ENCODE measurements at places on chromosomes 13 and 19. TPM values are rescaled to one million over a fixed set of nuclear protein-coding genes. Genes with fewer than 3 reads are reported as not detected.

BCAM gene
- 116 TPM for total RNA-seq

ZNF506 gene
- total RNA-seq, result 5.8 TPM

DNA sequence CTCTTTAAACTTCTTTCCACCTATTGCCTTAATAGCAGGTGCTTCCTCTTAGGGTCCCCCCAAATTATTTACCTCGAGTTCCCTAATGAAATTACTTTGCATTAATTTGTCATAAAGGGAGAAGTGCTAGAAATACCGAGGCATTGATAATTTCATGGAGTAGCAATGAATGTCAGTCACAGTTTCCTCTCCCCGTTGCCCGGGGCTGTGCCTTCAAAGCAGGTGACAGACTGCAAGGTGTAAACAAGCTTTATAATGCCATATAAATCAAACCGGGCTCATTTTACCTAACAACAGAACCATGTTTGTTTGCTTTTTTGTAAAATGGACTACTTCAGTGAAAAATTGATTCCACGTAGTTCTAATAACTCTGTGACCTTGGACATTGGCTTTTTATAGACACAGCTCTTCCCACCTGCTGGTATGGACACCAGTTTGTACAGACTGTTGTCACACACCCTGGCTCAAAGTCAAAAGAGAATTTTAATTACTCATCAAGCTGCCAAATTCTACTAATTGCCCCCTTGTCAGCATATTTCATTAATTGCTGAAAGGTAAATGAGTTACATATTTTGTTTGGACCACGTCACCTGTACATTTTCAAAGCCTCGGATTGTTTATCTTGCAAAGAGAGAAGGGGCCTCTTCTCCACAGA, 171.1 kb downstream of the STK24 start:
- DNase-seq, result no peak

DNA sequence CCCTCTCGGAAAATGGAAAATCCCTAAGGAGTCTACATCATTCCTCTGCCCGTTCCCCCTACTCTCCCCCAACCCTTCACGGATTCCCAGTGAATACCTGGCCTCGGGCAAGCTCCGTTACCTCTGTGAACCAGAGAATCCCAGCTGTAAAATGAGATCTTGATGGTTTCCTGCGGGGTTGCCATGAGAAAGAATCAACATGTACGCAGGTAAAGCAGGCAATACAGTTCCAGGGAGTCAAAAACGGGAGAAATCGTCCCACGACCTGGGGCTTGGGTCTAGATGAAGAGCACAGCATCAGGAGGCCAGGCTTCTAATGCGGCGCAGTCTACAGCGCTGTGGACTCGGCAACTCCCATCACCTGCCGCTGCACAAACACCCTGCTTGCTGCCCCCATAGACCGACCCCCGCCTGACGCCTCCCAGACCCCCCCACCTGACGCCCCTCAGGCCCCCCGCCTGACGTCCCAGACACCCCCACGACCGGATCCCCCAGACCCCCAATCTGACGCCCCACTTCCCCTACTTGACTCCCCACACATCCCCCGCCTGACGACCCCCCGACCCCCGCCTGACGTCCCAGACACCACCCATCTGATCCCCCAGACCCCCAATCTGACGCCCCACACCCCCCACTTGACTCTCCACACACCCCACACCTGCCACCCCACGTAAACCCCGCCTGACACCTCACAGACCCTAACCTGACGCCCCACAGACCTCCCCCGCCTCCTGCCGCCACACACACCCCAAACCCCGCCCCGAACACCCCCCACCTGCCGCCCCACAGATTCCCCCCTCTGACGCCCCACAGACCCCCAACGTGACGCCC, 680 bp downstream of the LIG4 start:
- peak; percentile 42 for DNase-seq

NTF4 gene
- not detected for total RNA-seq

GRCh38 chr13:72403396-72404010, 323.9 kb downstream of the MZT1 start:
- DNase-seq, result no peak

DNA sequence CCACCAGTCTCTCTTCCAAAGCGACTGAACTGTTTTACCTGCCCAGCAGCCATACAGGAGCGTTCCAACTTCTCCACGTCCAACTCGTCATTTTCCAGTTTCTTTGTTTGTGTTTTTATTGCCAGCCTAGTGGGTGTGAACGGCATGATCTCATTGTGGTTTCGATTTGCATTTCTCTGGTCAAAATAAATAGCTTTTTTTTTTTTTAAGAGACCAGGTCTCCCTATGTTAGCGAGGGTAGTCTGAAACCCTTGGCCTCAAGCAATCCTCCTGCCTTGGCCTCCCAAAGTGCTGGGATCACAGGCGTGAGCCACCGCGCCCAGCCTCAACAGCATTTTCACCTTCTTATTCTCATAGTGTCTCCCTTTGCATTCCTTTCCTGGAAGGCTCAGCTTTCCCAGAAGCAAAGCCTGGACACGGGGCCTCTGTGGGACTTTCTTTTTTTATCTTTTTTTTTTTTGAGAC, 4.2 kb upstream of the JSRP1 start:
- no peak for DNase-seq

PODNL1 gene
- total RNA-seq, result not detected

DNA sequence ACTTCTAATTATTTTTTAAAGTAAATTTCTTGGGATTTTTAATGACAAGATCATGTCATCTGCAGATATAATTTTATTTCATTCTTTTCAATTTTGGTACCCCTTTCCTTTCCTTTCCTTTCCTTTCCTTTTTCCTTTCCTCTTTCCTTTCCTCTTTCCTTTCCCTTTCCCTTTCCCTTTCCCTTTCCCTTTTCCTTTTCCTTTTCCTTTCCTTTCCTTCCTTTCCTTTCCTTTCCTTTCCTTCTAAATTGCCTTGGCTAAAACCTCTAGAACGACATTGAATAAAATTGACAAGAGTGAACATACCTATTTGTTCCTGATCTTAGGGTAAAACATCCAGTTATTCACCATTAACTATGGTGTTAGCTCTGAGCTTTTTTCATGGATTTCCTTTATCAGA, 334.1 kb downstream of the NDFIP2 start:
- DNase-seq, result no peak

- DNase-seq, result no peak
Measured at GRCh38 chr13:106835477-106835876, 267.5 kb upstream of the ARGLU1 start.

GRCh38 chr13:89746554-89746953, 1600.9 kb upstream of the MIR17HG start:
- no peak for DNase-seq

GRCh38 chr19:31315652-31316051, 33.6 kb downstream of the TSHZ3 start:
- DNase-seq, result no peak

ZNF780A gene
- 19.0 TPM for total RNA-seq

MCF2L gene
- total RNA-seq, result 14.6 TPM

GRCh38 chr19:50893047-50893736, 18.0 kb downstream of the KLK4 start:
- no peak for DNase-seq

DNA sequence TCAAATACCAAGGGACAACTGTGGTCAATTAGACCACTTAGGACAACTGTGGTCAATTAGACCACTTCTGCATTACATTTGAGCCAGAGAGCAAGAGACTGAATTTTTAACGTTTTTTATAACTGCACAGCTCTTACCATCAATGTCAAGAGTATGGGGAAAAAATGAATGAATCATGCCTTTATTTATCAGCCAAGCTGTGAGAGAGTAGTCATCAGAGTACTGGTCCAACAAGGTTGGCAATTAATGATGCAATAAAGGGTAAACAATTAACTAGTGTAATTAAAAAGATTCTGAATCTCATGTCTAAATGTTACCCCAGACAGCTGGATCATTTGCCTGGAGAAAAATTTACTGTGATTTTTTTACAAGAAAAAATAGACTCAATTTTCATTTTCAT, 381.1 kb downstream of the LIG4 start:
- DNase-seq, result no peak

DNA sequence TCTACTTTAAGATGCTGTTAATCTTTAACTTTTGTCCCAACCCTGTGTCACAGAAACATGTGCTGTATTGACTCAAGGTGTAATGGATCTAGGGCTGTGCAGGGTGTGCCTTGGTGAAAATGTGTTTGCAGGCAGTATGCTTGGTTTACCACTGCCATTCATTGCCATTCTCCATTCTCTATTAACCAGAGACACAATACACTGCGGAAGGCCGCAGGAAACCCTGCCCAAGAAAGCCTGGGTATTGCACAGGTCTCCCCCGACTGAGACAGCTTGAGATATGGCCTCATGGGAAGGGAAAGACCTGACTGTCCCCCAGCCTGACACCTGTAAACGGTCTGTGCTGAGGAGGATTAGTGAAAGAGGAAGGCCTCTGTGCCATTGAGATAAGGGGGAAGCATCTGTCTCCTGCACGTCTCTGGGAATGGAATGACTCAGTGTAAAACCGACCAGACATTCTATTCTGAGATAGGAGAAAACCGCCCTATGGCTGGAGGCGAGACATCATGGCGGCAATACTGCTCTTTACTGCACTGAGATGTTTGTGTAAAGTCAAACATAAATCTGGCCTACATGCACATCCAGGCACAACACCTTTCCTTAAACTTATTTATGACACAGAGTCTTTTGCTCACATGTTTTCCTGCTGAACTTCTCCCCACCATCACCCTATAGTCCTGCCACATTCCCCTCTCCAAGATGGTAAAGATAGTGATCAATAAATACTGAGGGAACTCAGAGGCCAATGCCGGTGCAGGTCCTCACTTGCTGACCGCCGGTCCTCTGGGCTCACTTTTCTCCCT, 13.1 kb upstream of the ZNF888 start:
- DNase-seq, result no peak

DNA sequence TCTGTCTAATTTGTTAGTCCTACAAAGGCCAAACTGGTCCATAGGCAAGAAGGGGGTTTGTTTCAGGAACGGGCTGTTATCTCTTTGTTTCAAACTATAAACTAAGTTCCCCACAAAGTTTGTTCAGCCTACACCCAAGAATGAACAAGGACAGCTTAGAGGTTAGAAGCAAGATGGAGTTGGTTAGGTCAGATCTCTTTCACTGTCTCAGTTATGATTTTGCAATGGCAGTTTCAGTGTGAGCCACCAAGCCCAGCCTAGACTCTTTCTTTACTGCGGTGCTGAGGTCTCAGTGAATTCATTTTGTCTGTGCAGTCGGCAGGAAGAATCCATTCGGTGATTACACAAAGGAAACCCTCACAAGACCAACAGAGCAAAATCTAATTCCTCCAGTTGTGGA, 56.6 kb upstream of the ABCC4 start:
- no peak for DNase-seq

GRCh38 chr13:100363285-100363711, 225.3 kb downstream of the GGACT start:
- peak; percentile 80 for DNase-seq

FGF21 gene
- not detected for total RNA-seq

ANGPTL4 gene
- total RNA-seq, result 1.5 TPM

GRCh38 chr13:105083992-105084391, 1451.5 kb downstream of the EFNB2 start:
- DNase-seq, result no peak

CTXN1 gene
- not detected for total RNA-seq

GRCh38 chr13:73338389-73338788, 279.6 kb downstream of the KLF5 start:
- DNase-seq, result no peak

CCDC169 gene
- total RNA-seq, result 1.4 TPM

MAST1 gene
- not detected for total RNA-seq

- DNase-seq, result no peak
Measured at GRCh38 chr13:52947921-52948373, 80.7 kb upstream of the OLFM4 start.

- no peak for DNase-seq
Measured at GRCh38 chr19:55098716-55099556, 18.5 kb downstream of the PPP1R12C start.

DNA sequence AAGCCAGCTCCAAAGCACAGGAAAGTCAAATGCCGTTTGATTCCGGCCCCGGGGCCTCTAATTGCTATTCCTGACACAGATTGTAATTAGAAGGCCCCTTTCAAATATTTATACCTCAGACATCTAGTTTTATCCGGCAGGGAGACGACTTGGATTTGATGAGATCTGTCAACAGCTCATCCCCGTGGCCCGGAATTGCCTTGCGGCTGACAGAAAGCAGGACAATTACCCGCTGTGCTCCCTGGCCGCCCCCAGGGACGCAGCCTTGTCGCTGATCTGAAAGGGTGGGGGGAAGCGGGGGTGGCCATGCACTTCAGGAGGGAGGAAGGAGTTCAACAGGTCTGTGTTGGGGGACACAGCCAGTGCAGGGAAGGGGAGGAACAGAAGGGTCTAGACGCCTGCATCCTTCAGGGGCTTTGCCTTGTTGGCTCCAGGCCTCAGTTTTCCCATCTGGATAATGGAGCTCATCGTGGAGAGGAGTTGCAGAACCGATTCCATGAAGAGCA, 1.8 kb upstream of the SHD start:
- no peak for DNase-seq

- peak; percentile 61 for DNase-seq
Measured at GRCh38 chr19:4866595-4867424, 657 bp downstream of the PLIN3 start.

GRCh38 chr13:51275101-51275500, 52.9 kb downstream of the FAM124A start:
- no peak for DNase-seq

DNA sequence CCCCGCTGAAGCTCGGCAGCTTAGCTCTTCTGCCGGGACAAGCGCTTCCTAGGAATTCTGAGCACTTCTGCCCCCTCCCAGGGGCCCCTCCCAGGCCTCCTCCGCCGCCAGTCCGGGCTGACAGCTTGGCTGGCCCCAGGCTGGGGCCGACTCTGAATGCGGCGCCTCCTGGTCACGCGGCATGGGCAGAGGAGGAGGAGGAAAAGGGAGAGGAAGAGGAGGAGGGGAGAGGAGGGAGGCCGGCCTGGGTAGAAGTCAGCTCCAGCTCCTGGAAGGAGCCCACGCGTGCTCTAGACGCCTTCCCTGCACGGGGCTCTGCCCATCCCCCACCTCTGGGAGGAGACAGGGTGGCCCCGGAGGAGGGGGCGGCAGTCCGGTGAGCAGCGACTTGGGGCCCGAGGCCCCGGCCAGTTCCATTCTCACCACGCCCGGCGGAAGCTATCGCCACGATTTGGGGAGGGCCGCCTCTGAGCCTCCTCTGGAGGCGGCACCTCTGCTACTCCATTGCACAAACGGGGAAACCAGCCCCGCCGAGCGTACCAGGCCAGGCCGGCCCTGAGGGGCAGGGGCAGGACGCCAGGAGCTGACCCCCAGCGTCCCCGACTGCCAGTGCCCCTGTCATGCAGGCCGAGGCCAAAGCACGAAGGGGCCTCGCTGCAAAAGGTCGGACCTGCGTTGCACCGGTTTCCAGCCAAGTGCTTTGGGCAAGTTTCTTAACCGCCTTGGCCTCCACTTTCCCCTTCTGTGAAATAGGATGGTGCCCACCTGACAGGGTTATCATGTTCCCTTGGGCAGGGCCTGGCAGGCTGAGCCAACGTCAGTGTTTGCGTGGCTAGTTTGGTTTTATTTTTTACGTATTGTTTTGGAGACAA, 31.6 kb downstream of the CCNE1 start:
- DNase-seq, result no peak

GPR12 gene
- total RNA-seq, result not detected

DNA sequence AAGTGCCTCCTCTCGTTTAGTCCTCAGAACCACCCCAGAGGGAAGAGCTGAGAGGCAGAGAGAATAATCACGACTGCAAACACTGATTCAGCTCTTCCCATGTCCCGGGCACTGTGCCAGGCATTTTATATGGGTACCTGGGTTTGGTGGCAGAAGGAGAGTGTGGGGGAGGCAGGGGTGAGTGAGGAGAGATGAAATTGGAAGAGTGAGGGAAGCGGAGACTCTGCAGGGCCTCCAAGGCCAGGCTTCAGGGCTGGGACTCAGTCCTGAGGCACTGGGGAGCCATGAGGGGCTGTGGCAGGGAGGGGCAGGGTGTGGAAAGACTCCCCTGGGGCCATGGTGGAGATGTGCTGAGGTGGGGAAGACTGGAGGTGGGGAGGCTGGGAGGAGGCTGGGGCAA, 8.7 kb downstream of the SYNGR4 start:
- DNase-seq, result no peak
